GDM1 (cell line): ENCODE measurements at places on chromosomes 5 and 9.

GRCh38 chr9:111529787-111530186, 4.8 kb downstream of the ZNF483 start:
- DNase-seq = no peak

- DNase-seq = no peak
These were observed 34.2 kb downstream of the MARCHF6 start for GRCh38 chr5:10387690-10388089.

DNA sequence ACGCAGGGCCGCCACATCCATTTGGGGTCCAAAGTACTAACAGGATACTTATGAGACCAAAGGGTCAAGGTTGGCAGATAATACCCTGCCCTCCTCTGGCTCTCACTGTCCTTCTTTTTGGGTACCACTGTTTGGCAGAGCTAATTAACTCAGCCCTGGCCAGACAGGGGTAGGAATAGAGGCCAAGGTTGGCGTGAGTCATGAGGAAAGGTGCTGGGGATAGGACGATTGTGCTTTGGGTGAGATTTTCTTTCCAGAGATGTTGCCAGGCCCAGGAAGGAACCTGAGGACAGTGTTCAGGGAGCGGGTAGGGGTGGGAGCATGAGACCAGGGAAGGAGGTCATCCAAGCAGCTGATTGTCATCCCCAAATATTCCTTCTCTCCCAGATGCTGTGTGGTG, 191.8 kb upstream of the PANK3 start:
- no peak for DNase-seq

GRCh38 chr9:23728736-23729135, 97.3 kb downstream of the ELAVL2 start:
- DNase-seq = no peak

DNA sequence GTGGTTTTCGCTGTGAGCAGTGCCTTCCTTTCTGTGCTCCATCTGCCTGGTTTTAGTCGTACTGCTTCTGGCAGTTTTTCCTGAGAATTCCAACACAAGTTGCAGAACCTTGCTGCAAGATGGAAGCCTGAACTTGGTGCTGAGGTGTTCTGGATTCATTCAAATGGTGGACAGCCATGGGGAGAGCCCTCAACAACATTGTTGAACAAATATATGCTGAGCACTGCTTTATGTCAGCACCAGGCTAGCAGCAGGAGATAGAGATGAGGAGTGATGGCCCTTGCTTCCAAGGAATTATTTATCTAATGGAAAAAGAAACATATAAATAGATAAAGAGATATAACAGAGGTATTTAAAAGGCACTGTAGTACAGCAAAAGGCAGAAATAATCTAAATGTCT, 7.3 kb upstream of the RPS6 start:
- DNase-seq = no peak

- no peak for DNase-seq
These were observed 54.7 kb downstream of the PLK2 start for GRCh38 chr5:58405175-58405574.

DNA sequence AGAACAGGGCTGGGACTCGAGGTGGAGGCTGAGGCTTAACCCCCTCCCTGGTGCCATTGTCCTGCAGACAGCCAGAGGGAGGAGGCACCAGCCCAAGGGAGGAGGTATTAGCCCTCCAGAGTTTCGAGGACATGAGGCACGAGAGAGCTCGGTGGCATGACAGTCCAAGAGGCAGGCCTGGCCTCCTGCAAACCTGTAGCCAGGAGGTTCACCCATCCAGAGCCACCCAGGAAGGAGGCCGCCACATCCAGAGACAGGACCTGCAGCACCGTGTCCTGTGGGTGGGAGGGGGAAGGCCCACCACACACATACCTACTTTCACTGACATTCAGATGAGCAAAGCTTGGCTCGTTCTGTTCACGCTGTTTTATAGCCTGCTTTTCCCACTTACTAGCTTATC, 75.2 kb upstream of the ADAMTS2 start:
- no peak for DNase-seq

- no peak for DNase-seq
These were observed 76.4 kb downstream of the NDFIP1 start for GRCh38 chr5:142184988-142185387.

- no peak for DNase-seq
These were observed 27.9 kb downstream of the BICD2 start for GRCh38 chr9:92736563-92737215.

GRCh38 chr5:151904127-151904526, 20.5 kb downstream of the GLRA1 start:
- DNase-seq = no peak

DNA sequence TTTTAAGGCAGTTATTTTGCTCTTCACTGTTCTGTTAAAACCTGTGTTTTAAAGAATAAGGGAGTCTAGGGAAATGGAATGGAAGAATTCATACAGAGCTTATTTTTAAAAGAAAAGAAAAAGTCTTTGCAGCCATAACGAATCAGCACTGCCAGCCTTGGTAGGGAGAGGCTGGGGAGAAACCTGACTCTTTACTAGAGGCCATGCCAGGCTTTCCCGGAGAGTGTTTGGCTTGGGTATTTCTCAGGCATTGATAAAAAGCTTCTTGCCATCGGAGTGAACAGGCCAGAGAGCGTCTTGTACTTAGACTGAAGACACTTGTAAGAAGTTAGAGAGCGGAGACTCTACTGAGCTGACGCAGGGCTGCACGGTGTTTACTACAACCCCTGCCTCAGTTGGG, 72.7 kb upstream of the NFIL3 start:
- DNase-seq = no peak

- DNase-seq = no peak
These were observed 2.0 kb downstream of the SV2C start for GRCh38 chr5:76085243-76085579.

DNA sequence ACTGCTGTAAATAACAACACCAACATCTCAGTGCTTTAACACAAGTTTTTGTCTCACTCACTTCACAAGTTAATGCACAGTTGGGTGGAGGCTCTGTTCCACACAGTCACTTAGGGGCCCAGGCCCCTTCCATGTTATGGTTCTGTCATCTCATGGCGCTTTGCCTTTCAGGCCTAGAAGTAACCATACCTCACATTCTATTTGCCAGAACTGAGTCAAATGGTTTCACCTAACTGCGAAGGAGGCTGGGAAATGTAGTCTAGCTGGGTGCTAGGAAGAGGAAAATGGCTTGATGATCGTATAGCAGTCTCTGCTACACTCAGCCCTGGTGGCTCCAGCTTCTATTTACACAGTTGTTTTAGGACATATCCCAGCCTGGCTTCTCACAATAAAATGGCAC, 23.1 kb upstream of the MVB12B start:
- no peak for DNase-seq

DNA sequence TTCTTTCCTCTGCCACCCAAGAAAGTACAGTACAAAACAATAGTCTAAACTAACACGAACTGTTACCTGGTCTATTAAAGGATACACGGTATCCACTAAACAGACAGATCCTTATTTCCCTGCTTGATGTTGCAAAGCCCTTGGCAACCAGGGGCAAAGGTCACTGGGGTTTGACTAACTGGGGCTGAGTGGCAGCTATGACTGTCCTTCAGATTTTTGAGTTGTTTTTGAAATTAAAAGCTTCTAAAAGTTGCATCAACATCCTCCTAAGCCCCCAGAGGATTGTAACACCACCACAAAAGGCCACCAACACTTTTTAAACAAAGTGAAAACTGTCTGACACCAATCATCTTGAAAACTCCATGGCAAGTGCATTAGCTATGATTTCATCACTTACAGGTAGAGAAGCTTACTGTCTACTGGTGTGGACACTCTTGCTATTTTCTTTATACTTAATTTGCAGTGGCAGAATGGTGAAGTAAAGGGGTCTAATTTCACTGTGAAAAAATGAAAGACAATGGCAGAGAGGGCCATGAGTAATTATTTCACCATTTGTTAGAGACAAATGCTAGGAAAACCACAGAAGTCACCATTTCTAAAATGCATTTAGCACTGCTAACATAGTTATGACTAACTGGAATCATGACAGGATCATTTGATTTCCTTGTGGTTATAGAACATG, 292.4 kb downstream of the EFNA5 start:
- no peak for DNase-seq

DNA sequence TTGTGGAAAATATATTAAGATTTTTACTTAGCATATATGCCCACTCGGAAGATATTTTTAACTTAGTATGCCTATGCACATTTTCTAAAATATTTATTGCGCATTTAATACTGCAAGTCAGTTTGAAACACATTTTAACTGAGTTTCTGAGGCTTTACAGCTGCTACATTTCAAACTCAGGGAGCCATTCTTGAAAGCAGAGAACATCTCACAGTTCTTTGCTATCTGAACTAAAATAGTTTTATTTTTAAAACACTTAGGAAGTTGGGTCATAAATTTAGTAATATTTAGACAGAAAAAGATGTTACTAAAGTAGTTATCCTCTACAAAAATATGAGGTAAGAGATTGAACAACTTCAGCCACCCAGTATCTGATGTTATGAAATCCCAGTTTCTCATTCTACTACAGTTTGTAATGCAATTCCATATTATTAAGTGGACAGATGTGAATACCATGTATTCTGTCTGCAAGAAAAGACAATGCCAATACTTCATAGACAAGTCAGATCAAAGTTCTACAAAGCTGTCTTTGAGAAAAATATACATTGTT, 409.9 kb upstream of the EDIL3 start:
- no peak for DNase-seq

GRCh38 chr5:95304711-95305110, 19.8 kb upstream of the MCTP1 start:
- DNase-seq = no peak

- DNase-seq = no peak
These were observed 13.7 kb downstream of the IL31RA start for GRCh38 chr5:55864606-55865541.

- DNase-seq = no peak
These were observed 1.9 kb downstream of the GCNT4 start for GRCh38 chr5:75050415-75050814.

DNA sequence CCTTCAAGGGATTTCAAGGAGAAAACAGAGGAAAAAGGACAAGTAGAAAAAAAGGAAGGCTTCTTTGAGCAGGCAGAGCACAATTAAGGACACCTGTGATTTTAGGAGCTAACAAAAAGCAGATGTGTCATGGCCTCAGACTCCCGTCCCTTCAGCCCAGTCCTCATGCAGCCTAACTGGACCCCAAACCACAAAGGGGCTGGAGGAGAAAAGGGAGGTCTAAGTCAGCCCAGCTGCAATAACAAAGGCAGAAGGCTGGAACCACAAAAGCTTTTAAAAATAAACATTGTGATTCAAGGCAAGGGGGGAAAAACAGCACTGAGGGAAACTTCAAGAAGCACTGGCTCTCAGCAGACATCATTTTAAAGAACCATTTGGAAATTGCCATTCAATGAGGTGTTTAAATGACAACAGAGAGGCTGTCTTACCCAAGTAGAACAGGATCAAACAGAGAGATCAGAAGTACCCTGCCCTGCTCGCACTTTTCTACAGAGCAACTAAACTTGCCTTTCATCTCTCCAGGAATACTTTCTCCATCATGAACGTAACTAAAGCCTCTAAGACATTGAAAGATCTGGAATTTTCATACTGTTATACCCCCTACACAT, 89.3 kb downstream of the SEMA5A start:
- no peak for DNase-seq

DNA sequence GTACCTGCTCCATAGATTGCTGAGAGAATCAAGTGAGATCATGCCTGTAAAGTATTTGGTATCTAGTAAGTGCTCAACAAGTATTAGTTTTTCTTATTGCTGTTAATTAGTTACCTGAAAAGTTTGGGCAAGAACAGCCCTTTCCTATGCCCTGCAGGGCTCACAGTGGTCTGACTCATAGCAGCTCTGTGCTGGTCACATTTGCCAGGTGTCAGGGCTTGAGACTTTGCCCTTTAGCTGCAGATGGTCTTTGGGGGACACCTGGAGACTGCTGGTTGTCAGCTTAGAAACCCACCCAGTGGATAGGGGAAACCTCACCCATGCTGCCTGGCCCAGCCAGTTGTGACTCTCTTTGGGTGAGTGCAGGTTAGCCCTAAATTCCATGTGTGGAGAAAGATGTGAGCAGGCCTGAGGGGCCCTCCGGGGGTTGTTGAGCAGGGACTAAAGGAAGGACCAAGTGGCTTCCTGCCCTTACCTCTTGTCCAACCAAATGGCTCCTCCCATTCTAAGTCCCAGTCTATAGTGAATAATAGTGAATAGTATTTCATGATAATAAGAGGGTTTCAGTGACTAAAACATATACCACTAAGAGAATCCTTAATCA, 9.0 kb downstream of the COL27A1 start:
- no peak for DNase-seq
